Activated T-cell treated with anti-CD3 and anti-CD28 coated beads, Interleukin-2, amount 50 U/mL, for 4 hours (primary cell): ENCODE measurements at places on chromosomes 7 and 10.

- peak; percentile 51 for DNase-seq
These were observed 37.0 kb upstream of the IL15RA start for GRCh38 chr10:6014241-6014761.

GRCh38 chr7:147321504-147321903 lies 1204.9 kb downstream of the CNTNAP2 start:
- DNase-seq = no peak

DNA sequence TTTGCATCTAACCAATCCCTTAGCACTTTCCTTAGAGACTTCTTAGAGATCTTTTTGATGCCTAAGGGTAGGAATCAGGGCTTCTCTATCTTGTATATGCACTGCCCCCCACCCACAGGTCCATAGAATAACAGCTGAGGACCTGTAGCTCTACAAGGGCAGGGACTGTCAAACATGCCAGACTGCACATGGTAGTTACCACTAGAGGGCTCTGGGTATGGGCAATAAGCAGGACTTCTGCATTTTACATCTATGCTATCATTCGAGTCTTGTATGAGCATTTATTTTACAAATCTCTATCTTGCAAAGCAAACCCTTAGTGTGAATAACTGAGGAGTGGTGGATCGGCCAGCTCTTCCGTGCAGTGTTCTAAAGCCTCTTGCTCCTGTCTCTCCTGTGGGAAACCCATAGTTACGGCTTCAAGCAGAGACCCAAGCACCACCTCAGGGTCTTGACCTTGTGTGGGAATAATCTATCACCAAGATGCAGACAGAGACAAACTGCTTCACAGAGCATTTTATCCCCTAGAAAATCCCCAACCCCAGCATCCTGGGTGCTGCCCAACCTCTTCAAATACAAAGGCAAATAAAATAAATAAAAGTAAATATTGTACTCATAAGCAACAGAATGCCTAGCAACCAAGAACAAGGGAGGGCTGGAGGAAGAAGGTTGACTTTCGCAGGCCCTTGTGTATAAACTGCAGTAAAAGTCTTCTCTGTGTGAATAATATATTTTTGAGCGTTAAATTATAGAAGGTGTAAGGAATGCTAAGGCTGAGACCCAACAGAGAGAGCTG lies 219.3 kb downstream of the WDR11 start:
- no peak for DNase-seq

DNA sequence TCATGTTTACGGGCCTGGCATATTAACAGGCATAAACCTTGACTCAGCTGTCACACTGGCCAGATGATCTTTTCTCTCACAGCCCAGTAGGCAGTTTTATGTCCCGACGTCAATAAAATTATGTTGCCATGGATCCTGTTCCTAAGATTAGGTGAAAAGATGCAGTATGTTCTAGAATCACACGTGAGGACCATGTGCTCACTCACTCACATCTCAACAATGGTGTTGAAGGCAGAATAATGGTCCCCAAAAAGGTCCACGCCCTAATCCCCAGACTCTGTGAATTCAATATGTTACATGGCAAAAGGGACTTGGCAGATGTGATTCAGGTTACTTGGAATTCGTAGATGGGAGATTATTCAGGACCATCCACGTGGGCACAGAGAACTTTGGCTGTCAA lies 3.5 kb downstream of the DOCK1 start:
- no peak for DNase-seq

DNA sequence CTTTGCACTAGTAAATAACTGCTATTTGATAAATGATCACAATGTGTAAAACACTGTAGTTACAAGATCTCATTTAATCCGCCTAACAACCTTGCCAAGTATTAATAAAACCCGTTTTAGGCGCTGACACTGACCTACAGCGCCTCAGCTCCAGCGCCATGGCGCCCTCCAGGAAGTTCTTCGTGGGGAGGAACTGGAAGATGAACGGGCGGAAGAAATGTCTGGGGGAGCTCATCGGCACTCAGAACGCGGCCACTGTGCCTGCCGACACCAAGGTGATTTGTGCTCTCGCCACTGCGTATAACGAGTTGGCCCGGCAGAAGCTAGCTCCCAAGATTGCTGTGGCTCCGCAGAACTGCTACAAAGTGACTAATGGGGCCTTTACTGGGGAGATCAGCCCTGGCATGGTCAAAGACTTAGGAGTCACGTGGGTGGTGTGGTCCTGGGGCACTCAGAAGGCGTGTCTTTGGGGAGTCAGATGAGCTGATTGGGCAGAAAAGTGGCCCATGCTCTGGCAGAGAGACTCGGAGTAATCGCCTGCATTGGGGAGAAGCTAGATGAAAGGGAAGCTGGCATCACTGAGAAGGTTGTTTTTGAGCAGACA lies 1.1 kb upstream of the TNPO3 start:
- no peak for DNase-seq
